ENCODE measurements at places on chromosomes 3 and 15. TPM values are rescaled to one million over a fixed set of nuclear protein-coding genes. Genes with fewer than 3 reads are reported as not detected.

- DNase-seq = no peak
Observed at GRCh38 chr15:23074684-23075083, 35.3 kb upstream of the TUBGCP5 start.

DNA sequence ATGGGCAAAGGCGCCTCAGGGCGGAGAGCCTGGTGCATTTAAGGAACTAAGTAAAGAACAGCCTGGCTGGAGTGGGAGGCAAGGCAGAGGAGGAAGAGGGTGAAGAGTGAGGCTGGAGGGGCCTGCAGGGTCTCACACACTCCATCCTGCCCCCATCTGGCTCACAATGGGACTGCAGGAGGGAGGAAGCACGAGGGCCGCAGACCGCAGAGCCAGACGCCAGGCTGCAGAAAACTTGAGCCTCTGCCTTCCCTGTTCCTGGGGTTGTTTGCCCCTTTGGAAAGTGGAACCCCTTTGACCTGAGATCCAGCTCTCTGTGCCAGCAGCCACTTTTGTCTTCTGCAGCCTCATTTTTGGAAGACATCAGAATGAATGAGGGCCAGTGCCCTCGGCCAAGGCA, 138.0 kb downstream of the SRGAP3 start:
- DNase-seq = no peak

GRCh38 chr3:52095990-52096775, 39.8 kb upstream of the DUSP7 start:
- no peak for DNase-seq

DNA sequence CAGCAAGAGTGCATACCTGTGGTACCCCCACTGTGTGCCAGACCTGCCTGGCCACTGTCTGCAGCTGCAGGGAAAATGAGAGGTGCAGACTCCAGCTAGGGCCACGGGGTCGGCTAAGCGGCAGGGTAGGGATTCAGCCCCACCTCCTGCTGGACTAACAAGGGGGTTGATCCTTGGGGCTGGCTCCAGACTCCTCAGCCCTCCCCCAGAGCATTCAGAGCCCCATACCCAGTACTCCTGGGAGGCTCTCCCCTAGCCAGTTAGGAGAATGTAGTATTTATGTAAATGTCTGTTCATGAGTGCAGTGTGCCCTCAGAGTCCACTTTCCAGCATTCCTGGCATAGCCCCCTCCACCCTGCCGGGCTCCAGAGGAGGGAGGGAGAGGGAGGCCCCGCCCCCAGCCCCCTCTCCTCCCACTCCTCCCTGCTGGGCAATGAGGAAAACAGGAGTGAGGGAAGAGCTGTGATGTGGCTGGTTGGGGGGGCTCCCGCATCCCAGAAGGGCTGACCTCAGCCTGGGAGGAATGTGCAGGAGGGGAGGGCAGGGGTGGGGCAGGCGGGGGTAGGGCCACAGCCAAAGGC, 4.5 kb upstream of the SEMA3B start:
- DNase-seq = peak; percentile 85

GRCh38 chr3:44913868-44914468, 39.6 kb downstream of the TGM4 start:
- no peak for DNase-seq

DNA sequence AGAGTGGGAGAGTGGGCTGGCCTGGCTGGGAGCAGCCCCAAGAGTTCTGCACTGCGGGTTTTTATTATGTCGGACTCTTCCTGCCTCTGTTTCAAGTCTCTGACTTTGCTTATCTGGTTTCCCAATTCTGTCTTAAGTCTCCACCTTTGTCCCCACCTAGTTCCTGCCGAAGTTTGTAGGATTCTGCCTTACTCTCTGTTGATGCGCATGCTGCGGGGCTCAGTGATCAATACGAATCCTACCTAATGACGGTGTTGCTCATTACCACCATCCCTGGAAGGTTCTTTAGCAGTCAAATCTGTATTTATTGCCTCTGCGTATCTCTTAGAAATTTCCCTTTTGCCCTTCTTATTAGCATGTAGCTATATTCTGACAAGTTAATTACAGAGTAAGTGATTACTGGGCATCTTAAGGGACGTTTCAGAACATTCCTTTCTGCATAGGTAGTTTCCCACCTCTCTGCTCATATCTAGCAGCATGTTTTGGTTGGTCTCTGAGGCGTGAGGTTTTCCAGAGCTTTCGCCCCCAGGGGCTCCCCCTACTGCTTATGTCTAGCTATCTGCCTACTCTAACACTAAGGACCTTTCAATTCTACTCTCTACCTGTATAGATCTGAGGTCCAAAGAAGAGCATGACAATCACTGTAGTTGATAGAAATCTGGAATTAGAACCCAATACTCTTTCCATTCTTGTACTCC, 236.0 kb upstream of the EIF1B start:
- no peak for DNase-seq

- DNase-seq = peak; percentile 33
Observed at GRCh38 chr3:100089812-100090668, 24.3 kb downstream of the FILIP1L start.

GRCh38 chr3:177545964-177546363, 348.7 kb upstream of the TBL1XR1 start:
- DNase-seq = no peak

GRCh38 chr15:38876621-38877020, 312.0 kb upstream of the RASGRP1 start:
- no peak for DNase-seq

- no peak for DNase-seq
Observed at GRCh38 chr3:134457376-134458074, 28.3 kb downstream of the ANAPC13 start.

- no peak for DNase-seq
Observed at GRCh38 chr15:69664572-69665571, 212.3 kb downstream of the RPLP1 start.

The GRK7 gene
- not detected for total RNA-seq

Data from upper lobe of left lung (tissue), 6 donors.